ENCODE measurements at places on chromosomes 6 and 20.
A peak's percentile ranks its signal among the peaks of the same experiment; 100 is the strongest.

DNA sequence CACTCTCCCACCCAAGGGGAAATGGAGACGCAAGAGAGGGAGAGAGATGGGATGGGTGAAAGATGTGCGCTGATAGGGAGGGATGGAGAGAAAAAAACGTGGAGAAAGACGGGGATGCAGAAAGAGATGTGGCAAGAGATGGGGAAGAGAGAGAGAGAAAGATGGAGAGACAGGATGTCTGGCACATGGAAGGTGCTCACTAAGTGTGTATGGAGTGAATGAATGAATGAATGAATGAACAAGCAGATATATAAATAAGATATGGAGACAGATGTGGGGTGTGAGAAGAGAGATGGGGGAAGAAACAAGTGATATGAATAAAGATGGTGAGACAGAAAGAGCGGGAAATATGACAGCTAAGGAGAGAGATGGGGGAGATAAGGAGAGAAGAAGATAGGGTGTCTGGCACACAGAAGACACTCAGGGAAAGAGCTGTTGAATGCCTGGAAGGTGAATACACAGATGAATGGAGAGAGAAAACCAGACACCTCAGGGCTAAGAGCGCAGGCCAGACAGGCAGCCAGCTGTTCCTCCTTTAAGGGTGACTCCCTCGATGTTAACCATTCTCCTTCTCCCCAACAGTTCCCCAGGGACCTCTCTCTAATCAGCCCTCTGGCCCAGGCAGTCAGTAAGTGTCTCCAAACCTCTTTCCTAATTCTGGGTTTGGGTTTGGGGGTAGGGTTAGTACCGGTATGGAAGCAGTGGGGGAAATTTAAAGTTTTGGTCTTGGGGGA, 754 bp downstream of the TNF start:
- DNase-seq: no peak

DNA sequence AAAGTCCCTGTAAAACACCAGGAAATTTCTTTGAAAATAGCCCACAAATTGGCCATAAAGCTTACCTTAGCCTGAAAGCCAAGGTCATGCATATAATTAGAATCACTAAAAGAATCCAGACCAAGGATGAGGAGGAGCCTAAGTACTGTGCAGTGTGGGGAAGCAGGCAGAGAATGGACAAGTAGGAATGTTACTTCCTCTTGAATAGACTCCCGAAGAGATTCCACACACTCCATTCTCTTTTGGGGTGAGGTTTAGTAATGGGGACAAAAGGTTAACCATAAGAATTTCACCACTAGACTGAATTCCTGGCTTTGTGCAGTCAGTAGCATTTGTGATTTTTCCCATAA, 27.5 kb upstream of the MARCKS start:
- DNase-seq: peak; percentile 48

- DNase-seq: peak; percentile 78
These were observed at the start of gene RAB22A for GRCh38 chr20:58309591-58310290. Gene RAB22A, plus strand, starts transcription at chr20:58309715. Its CDS starts 262 bp downstream, at chr20:58309977.

- no peak for DNase-seq
These were observed 72.3 kb upstream of the NCOA3 start for GRCh38 chr20:47429409-47429808.

GRCh38 chr6:150857062-150857944, 8.2 kb upstream of the MTHFD1L start:
- peak; percentile 99 for DNase-seq

DNA sequence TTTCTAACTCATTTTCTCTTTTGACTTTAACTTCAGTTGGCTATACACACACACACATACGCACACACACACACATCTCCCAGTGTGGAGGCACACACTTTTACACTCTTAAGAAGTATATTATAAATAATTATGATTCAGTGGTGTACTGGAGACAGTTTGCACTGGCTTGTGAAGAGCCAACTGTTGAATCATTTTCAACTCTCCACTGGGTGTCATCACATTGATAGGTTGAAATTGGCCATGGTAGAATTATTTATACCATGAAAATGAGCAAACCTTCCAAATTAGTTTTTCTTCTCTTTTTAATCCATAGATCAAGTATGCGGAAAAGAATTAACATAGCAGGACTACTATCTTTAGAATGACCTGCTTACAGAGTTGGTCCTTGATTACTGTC, 407.1 kb downstream of the BMP2 start:
- DNase-seq: no peak

GRCh38 chr6:112991912-112992311, 644.8 kb downstream of the RFPL4B start:
- DNase-seq: no peak

DNA sequence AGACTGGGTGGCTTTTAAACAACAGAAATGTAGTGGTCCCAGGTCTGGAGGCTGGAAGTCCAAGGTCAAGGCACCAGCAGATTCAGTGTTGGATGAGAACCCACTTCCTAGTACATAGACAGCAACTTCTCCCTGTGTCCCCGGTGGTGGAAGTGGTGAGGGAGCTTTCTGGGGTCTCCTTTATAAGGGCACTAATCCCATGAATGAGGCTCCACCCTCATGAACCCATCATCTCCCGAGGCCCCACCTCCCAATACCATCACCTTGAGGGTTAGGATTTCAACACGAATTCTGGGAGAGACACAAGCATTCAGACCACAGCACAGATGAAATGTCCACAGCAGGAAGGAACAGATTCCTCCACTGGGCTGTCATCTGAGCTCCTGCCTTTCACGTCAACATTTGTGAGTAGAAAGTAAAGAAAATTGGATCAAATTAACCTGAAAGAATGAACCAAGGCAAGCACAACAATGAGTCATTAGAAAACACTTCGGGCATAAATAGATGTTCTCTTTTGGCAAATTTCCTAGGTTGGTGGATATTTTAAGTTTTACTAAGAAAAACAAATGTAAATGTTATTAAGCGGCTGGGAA, 130.7 kb downstream of the RNASET2 start:
- peak; percentile 13 for DNase-seq

- peak; percentile 50 for DNase-seq
These were observed 1.9 kb downstream of the CDYL start for GRCh38 chr6:4778086-4778485.

DNA sequence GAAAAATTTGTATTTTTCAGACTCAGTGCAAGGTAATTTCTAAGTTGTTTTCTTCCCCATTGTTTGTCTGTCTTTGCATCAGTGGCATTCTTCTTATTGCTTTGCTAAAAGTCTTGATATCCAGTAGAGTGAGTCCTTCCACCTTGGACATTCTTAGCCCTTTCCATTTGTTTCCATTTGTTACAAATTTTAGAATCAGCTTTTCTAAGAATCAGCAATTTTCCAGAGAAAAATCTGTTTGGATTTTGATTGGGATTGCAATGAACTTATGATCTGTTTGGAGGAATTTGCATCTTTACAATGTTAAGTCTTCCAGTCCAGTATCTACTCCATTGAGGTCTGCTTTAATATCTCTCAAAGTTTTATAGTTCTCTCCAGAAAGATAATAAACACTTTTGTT, 36.4 kb downstream of the LRRN4 start:
- DNase-seq: no peak

DNA sequence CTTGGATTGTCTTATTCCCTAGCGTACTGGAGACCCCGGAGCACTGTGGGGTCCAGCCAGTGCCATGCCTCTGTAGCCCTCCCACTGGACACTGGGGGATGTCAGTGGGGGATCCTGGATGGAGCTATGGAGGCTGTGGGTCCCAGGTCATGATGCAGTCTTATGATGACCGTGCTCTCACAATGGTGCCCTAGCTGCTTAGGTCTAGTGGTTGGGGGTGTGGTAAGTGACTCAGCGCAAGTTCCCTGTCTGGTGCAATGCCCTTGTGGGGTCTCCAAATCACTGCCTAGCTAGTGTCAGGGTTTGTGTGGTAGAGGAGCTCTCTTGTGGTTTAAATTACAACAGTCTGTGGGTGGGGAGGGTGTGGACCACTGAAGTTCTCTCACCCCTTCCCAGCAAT, 135.4 kb downstream of the CDC5L start:
- DNase-seq: no peak

GRCh38 chr20:3165473-3166337, 6.0 kb upstream of the FASTKD5 start:
- peak; percentile 81 for DNase-seq

DNA sequence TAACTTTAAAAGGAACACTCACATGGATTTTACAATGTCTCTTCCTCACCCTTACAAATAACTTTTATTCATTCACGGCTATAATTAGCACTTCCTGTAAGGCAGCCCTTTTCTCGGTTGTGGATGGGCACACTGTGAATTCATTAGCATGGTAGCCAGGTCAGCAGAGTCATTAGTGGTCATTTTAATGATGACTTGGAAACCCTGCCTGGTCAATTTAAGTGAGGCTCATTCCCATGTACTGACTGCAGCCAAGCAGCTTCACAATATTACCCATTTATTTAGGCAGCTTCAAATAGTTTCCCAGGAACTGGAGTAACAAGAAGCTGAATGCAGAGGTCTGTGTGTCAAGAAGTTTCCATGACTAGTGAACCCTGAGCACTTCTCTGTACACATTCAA, 248.8 kb downstream of the KHDC1L start:
- DNase-seq: no peak

- DNase-seq: no peak
These were observed 51.4 kb downstream of the HECA start for GRCh38 chr6:139186242-139186641.

DNA sequence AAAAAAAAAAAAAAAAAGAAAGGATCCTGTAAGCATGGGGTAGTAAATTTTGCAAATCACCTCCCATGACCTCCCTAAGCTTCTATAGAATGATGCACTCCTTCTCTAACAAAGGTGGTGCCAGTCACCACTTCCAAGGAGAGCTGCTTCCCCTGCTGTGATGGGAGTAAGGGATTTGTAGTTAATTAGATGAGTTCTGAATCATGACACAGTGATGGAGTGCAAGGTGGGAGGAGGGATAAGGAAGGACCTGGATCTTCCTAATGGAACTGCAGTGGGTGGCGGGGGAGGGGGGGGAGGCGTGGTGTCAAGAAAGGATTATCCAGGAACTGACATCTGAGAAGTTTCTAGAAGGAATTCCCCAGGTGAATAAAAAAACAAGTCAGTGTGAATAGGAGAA, 47.8 kb downstream of the NRN1 start:
- DNase-seq: no peak

DNA sequence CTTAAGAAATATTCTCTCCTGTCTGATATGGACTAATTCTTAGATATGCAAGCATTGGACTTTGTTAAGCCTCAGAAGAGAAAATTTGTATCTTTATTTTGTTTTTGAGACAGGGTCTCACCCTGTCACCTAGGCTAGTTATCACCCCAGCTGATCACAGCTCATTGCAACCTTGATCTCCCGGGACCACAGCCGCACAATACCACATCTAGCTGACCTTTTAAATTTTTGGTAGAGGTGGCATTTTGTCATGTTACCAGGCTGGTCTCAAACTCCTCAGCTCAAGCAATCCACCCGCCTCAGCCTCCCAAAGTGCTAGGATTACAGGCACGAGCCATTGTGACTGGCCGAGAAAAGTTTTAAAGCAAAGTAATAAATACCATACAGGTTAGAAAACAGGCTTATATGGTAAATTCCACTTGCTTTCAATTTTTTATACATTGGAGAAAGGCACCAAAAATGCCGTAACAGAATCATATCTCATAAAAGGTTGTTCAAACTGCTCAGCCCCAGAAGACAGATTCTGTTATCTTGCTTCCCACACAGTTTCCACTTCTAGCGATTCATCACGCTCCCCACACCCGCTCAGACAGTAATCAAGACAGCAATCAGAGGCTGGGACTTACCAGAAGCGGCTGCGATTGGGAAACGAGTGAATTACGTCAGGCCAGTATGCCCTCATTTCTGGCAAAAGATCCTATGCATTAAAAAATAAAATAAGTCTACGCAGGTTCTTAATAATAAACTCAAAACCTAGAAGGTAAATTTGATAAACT, 13.8 kb downstream of the RNASET2 start:
- DNase-seq: peak; percentile 73

DNA sequence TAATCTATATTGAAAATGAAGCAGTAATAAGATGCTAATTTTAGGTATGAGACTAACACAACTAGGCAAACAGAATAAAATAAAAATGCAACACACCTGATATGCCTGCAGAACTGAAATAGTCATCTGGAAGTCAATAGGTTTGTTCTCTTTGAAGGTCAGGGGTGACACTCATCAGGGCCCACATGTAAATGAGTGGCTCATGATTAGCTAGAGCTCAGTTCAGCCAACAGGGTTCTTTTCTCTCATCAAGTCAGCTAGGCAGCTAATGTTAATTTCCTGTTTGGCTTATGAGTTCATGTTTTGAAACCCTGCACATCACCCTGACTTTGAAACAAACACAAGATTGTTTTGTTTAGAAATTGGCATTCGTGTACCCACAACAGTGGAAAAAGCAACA, 23.8 kb downstream of the SMLR1 start:
- no peak for DNase-seq

GRCh38 chr6:128452713-128453112, 67.7 kb downstream of the PTPRK start:
- DNase-seq: no peak

GRCh38 chr6:55925292-55925691, 49.9 kb upstream of the BMP5 start:
- peak; percentile 94 for DNase-seq

DNA sequence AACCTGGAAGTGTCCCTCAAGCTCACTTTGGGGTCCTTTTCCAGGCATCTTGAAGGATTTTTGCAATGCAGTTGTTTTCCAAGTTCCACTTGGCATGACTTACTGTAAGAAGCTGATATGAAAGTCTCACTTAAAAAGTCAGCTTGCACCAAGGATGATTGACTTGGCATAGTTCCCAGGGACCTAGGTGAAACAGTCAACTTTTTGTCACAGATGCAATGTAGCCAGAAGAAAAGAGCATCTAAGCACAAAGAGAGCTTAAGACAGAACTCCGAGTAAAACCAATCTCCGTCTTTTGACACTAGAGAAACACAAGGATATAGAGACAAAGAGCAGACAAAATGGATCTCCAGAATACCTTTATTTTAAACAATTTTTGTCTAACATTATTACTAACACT, 2.6 kb upstream of the ZSCAN12 start:
- DNase-seq: no peak

DNA sequence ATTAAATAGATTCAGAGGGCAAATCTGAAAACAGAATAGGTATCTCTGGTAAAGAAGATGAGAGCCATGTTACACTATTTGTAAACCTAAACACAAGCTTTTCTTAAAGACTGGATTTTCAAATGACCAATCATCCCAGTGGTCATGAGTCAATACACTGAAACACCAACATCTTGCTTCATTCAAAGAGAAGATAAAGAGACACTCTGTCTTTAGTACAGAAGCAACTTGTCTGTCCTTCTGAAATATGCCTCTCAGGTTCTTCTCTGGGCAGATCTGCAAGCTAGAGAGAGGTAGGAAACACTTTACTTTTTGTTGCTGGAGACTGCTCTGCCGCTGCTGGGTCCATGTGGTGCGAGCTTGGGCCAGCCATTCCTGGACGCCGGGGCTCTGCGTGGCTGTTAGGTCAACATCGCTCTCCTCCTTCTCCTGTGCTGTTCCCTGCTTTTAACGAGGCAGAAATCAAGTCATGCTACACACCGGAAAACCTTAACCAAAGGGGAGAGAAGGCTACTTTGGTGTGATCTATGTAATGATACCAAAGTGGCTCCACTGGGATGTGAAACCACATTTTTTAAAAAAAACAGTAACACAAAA, 368.2 kb downstream of the SYNE1 start:
- peak; percentile 65 for DNase-seq

Measured in cardiac fibroblast (primary cell).